ENCODE measurements at places on chromosomes 12 and 14.

GRCh38 chr12:66800046-66800445 lies 121.2 kb upstream of the GRIP1 start:
- no peak for DNase-seq

DNA sequence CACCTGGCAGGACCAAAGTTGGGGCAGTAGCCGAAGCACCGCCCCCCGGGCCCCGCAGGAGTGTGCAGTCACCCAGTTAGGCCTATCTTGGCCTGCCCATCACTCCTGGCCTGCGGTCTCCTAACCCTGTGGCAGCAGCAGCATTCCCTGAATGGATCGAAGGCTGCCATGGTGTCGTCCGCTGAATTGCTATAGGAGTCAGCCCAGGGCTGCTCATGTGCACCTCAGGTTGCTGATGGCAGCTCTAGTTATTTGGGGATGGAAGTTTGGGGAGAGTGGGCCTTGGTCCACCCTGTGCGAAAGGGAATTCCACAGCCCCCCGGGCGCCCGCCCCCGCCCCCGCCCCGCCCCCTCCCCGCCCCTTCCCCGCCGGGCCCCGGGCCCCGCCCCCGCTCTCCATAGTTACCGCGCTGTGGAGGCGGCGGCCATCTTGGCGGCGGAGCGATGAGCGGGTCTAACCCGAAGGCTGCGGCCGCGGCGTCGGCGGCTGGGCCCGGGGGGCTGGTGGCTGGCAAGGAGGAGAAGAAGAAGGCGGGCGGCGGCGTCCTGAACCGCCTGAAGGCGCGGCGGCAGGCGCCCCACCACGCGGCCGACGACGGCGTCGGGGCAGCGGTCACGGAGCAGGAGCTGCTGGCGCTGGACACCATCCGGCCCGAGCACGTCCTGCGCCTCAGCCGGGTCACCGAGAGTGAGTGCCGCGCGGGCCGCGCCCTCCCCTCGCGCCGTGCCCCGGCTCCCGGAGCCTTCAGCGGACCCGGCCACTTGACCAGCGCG lies at the start of gene UNC119B:
Gene UNC119B, plus strand, starts transcription at position 428 of the 774 bp plus-strand sequence. Its CDS starts 17 bp downstream, at position 445.
- DNase-seq: no peak

GRCh38 chr12:51705450-51705849 lies 114.4 kb downstream of the SCN8A start:
- no peak for DNase-seq

GRCh38 chr12:15649347-15649746 lies 139.8 kb downstream of the EPS8 start:
- no peak for DNase-seq

DNA sequence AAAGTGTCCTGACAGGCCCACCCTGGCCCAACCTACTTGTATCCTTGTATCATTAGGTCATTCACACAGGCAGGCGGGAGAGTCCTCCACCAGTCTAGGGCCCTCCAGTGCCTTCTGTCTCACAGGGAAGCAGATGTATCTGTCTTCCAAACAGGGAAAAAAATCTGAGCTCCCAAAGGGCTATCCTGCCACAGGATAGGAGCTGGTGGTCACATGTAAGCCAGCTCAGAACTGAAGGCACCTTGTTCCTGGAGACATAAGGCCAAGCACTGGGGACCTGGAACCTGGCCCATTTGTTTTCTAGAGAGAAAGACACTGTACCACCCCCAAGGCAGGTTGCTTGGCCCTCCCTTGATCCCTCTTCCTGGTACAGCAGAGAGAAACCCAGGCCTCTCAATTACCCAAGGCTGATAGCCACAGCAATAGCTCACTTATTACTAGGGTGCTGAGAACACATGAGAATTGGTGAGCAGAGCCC lies 19.4 kb upstream of the PLEKHH1 start:
- DNase-seq: no peak

GRCh38 chr12:2410496-2410895 lies 357.7 kb downstream of the CACNA1C start:
- DNase-seq: no peak

DNA sequence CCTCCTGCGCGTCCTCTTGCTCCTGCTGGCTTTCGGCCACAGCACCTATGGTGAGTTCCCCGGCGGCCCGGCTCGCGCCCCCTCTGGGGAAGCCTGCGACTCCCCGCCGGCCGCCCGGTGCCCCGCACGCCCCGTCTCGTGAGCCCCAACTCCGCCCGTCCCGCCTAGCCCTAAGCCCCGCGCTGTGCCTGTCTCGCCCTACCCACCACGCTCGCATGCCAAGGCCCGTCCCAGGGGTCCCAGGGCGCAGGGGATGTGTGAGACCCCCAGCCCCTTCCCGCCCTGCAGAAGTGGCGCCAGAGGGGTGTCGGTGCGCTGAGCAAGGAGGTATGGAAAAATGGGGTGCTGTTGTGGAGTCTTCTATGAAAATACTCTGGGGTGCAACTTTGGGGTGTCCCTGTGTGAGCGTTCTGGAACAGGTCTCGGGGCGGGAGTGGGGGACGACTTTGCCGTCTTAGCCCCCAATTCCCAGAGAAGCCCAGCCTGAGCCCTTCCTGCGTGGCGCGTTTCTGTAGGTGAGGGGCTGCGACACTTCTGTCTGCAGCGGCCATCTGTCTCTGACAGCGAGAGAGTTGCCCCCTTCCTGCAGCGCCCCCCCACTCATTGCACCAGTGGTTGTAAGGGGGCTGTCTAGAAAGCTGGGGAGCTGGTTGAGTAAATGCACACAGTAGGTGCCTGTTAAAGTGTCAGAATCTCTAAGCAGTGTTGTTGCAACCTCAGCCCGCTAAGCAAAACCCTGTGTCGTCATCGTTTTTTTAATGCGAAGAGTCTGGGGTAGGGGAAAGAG lies 587 bp downstream of the DLK1 start:
- no peak for DNase-seq

- DNase-seq: no peak
Measured at GRCh38 chr14:66000766-66001165, 485.4 kb upstream of the CCDC196 start.

GRCh38 chr12:108449478-108449877 lies 65.6 kb upstream of the FICD start:
- no peak for DNase-seq

- DNase-seq: peak; percentile 52
Measured at GRCh38 chr14:102028733-102029132, 58.1 kb downstream of the HSP90AA1 start.

GRCh38 chr12:29286081-29286790 lies 94.7 kb downstream of the ERGIC2 start:
- no peak for DNase-seq

DNA sequence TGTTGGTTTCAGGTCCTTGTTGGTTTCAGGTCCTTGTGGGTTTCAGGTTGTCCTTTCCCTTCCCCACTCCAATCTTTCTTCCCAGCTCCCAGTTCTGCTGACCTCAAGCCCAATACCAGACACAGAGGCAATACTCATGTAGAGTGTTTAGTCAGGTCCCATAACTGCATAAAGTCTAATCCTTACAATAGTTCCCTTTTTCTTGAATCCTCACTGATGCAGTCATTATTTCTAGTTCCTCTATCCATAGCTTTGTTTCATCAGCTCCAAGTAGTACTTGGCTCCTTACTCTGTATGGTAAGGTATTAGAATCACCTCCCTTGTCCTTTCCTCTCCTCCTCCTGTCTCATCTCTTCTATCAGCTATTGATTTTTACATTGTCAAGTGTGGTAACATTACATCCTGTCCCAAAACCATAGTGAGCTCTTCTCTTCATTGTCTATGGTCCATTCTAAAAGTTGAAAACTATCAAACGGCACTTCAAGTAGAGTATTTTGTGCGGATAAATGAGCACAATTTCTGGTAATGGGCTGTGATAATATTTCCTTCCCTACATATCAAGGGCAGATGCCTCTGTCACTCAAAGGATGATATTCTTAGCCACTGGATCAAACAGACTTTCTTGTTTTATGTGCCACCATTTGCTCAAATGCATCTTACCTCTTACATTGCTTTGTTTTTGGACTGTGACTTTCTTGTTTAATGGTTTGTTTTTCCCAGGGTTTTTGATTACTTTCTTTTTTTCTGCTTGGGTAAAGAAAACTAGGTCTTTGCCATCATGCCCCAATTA lies 57.2 kb upstream of the JDP2 start:
- no peak for DNase-seq

DNA sequence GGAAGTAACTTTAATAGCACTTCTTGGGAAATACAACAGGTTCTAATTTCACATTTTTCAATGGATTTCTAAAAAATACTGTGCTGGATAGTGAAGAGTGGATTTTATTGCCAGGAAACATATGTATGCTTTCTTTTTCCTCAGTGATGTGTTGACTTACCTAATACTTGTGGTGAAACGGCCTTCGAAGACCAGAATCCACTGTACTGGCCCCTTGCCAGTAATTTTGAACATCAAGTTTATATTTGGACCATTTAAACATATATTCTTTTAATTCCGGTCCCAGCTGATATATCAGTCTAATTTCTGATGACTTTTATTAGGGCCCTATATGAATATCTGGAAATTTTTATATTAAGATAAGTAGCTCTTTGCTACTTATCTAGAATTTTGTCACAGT lies 1.8 kb downstream of the MSRB3 start:
- DNase-seq: no peak

DNA sequence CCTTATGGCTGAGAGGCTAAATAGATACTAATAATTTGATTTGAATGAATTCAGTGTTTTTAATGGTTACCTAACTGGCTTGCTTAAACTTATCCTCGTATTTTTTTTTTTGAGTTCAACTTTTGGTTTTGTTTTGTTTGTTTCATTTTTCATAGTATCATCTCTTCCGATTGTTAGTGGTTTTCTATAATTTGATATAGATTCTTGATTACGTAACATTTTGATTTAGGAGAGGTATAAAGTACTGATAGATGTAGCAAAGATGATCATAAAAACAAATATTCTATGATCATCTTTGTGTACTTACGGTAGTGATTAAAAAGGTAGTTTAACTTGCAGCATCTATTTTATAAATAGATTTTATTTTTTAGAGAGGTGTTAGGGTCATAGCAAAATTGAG lies 93.0 kb downstream of the ALX1 start:
- no peak for DNase-seq

DNA sequence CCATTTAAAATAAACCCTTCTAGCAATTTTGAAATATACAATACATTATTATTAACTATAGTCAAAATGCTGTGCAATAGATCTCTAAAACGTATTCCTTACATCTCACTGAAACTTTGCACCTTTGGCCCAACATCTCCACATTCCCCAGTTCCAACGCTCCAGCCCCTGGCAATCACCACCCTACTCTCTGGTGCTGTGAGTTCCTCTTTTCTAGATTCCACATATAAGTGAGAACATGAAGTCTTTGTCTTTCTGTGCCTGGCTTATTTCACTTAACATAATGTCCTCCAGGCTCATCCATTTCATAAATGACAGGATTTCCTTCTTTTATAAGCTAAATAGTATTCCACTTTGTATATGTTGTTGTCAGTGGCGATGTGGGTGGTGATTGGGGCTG lies 194.7 kb upstream of the RTL1 start:
- no peak for DNase-seq

DNA sequence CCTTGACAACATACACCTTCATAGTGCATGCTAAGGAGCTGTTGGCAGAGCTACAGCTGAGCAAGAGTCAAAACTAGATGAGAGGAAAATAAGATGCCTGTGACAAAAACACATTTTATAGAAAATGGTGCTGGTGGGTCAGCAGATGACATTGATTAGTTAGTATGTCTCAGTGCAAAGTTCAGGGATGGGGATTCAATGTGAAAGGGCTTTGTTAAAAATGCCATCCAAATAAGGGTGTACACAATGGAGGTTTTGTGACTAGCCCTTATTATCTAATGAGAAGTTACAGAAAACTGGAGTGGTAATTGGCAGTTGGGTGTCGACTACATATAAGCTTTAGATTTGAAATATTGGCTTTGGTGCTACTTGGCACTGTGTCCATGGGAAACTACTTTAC lies 169.0 kb downstream of the MON2 start:
- no peak for DNase-seq

DNA sequence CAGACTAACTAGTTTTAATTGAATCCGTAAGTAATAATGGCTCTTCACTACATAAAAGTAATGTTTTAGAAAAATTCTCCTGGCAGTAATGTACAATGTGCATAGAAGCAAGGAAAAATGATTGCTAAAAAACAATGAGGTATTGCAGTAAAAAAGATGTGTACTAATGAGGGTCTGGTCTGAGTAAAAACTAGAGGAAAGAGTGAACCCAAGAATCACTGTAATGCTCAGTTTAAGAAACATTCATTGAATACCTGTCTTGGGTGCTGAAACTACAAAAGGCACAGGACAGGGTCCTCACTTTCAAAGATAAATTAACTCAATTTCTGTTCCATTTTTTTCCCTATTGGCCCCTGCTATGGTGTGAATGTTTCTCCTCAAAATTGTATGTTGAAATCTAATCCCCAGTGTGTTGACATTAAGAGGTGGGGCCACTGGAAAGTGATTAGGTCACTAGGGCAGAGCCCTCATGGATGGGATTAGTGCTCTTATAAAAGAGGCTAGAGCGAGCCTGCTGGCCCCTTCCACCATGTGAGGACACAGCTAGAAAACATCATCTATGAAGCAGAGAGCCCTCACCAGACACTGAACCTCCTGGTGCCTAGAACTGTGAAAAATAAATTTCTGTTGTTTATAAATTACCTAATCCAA lies 51.6 kb downstream of the RPS6KA5 start:
- DNase-seq: no peak

- no peak for DNase-seq
Measured at GRCh38 chr12:103100257-103100831, 142.9 kb downstream of the ASCL1 start.

DNA sequence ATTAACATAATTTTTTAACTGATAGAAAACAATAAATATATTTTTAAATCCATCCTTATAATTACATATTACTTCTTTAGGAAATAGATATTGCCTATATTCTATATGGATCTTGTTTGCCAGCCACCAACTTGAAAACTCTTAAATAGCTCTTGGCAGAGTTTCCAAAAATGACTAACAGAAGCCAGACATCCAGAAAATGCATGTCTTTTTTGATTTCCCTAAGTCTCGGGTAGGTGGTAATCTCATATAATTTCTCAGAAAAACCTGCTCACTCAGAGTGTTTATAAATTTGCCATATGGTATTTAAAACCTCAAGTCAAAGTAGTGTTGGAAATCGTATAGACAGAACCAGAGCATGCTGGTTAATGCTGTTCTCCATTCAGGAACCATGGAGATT lies 360.4 kb upstream of the FOXG1 start:
- no peak for DNase-seq

DNA sequence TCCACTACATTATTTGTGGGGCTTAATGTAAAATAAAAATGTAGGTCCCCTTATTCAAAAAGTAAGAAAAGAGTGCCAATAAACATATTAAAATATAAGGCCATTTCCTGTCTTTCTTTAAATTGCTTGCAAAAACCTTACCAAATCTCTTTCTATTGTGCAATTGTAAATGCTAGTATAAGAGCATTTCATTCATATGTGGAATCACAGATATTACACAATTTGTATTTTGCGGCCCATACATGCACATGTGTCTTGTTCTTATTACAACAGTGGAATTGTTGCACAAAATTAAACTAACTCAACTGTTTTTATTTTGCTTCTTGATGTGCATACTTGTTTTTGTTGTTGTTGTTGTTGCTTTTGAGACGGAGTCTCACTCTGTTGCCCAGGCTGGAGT lies 20.1 kb upstream of the CRADD start:
- no peak for DNase-seq

GRCh38 chr12:47296828-47297227 lies 217.1 kb upstream of the AMIGO2 start:
- DNase-seq: no peak

All from AG09309 (cell line).